D341Med (cell line): ENCODE measurements at places on chromosomes 4 and X.

- no peak for DNase-seq
Measured at GRCh38 chrX:12390301-12390700, 252.0 kb downstream of the FRMPD4 start.

GRCh38 chr4:89146196-89146595 is 34.9 kb downstream of the TIGD2 start:
- DNase-seq: no peak

DNA sequence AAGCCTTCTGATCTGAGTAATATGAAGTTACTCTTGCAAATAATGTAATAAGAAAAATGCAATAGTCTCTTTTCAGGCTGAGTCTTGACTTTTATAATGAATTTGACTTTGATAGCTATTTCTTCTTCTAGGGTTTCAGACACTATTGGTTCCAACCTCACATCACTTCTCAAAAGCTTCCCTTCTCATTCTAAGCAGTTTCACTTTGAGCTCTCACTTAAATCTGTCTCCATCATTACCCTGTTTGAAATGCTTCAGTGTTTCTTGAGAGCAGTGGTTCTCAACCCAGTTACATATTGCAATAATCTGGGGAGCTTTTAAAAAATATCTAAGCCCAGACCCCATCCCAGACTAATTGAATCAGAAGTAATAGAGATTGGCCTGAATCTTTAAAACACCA is 40.5 kb upstream of the BMP2K start:
- DNase-seq: no peak

GRCh38 chrX:107934262-107934661 is 47.9 kb downstream of the TEX13B start:
- DNase-seq: no peak

- DNase-seq: no peak
Measured at GRCh38 chr4:2946812-2947600, 16.2 kb downstream of the NOP14 start.

- DNase-seq: no peak
Measured at GRCh38 chr4:85498068-85498733, 23.3 kb downstream of the ARHGAP24 start.
